Stimulated activated CD4-positive, alpha-beta T cell treated with anti-CD3 and anti-CD28 coated beads, Interleukin-4, amount 100 ng/mL, for 4 hours (primary cell): ENCODE measurements at places on chromosomes 7 and 10.
A peak's percentile ranks its signal among the peaks of the same experiment; 100 is the strongest.

GRCh38 chr7:126635545-126635944 is 617.2 kb downstream of the GRM8 start:
- no peak for DNase-seq

DNA sequence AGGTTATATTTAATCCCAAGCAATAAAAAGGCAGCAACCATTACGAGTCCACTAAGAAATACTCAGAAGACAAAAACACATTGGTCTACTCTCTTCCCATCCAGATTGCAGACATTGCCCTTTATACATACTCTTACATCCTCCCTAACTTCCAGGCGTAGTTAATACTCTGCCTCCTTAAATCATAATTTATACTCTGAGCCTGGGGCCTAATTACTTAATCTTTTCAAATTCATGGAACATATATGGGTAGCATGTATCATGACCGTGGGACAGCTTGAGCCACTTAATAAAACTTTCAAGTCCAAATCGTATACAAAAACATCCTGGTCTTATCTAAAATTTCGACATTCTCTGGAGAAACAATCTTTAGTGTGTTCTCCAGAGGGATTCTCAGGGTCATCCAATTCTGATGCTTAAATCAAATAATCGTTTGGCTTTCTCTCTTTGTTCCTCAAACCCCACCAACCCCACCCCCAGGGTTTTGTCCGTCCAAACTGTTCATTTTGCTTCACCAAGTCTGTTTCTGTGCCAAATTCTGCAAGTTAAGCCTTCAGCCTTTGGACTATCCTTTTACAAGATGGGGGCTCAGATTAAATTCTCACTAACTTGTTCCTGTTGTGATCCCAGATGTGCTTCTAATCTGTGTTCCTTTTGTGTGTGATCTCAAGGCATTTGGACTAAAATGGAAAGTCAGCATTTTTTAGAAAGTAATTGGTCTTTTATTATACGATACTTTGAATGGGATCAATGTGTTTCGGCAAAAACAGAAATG is 86.4 kb downstream of the ADAM12 start:
- no peak for DNase-seq

DNA sequence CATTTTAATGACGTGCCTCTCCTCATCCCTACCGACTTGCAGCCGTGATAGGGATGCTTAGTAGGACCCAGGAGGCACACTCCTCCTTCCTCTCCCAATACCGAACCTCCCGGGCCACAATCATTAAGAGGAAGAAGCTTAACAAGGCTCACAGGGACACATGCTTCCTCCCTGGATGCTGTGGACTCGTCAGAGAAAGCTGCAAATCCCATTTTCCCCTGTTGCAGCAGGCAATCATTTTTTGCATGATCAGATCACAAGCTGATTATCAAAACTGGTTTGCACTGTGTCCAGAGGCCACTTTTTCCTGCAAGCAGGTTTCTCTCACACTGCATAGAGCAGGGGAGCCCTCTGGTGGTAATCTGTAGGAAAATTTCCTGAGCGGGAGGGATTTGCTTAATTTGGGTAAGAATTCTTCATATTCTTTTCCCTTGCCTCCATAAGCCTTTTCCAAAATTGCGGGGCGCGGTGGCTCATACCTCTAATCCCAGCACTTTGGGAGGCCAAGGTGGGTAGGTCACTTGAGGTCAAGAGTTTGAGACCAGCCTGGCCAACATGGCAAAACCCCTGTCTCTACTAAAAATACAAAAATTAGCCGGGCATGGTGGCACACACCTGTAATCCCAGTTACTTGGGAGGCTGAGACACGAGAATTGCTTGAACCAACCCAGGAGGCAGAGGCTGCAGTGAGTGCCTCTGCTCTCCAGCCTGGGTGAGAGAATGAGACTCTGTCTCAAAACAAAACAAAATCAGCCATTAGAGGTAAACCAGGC is 16.1 kb upstream of the LAMB4 start:
- DNase-seq: peak; percentile 6

DNA sequence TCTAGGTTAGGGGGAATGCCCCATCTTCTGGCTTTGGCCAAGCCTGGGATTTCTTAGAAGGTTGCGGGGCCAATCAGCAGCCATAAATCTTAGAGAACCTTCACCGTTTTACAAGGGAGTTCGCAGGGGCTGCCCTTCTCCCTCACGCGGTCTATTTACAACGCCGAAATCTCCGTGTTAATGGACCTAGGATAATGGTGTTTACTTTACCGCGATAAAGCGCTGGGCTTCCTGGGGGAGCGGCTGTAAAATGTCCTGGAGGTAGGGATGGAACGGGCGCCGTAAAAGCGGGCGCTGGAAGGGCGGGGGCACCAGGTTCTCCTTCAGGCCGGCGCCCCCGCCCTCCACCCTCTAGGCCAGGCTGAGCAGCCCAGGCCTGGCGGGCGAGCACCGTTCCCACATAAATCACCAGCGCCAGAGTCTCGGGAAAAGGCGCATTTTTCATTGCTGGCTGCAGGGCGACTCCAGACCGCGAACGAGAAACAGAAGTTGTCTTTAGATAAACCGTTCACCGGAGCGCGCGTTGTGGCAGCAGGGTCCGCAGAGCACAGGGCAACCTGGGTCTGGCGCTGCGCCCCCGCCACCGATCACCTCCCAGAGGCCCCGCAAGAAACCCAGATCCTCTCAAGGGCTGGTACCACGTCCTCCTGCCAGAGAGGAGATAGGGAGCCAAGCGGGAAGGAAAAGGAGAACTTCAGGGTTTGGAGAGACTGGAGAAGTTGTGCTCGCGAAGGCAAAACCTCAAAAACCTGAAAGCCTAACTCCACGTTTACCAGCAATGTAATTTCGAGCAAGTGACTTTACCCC is 12.5 kb upstream of the NKX2-3 start:
- DNase-seq: no peak

- DNase-seq: no peak
Observed at GRCh38 chr10:78718032-78718572, 350.7 kb upstream of the ZMIZ1 start.

DNA sequence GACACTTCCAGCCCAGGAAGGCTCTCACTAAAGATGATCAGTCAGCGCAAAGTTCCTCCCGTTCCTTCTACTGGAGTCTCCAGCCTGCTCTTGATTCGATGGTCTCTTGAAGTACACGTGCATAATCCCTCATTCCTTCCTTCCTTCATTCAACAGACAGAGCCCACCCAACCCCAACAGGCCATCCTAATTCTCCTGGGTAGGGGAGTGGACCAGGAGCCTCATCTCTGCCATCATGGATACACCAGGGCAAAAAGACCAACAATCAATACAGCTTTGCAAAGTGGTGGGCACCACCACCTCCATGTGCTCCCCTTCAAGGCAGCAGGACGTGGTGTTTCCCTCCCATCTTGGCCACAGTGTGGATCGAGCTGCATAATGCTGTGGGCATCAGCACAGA is 446.3 kb downstream of the GRID1 start:
- DNase-seq: no peak

- no peak for DNase-seq
Observed at GRCh38 chr7:45435846-45436245, 138.3 kb upstream of the ADCY1 start.

DNA sequence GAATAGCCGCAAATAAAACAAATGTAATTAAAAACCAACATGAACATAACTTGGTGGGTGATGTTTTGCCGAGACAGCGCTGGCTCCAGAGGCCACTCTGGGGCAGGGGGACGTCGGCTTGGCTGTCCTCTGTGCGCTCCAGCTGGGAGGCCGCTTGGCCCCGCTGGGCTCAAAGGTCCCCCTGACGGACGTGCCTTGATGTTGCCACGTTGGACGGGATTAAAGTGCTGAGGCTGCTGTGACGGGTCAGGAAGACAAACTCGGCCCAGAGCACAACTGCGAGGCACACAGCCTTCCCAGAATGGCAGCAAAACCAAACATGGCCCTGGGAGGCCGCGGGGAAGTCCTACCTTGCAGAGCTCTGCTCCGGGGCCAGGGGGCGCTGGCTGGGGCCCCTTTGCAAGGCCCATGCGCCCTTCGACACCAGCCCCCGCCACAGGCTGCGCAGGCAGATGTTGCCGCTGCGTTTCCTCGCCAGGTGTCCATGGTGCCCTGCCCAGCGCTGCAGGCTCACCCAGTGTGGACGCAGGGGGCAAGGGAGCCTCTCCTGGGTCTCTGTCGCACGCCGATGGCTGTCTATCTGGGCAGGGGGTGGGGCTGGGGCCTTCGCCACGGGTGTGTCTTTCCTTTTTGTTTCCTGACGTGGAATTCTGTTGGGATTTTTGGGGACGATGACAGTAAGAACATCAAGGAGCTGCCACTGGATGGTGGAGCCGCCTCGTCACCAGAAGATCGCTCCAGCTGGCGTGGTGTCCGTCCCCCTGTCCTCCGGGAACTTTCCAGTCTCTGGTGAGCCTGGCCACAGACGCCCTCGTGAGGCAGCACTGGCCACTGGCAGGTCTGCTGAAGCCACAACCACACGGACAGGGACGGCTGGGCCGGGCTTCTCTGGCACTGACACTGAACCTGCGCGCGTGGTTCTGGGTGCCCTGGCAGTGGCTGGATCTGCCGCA is 99.6 kb upstream of the DIP2C start:
- DNase-seq: no peak

- no peak for DNase-seq
Observed at GRCh38 chr7:17774248-17774647, 166.0 kb downstream of the SNX13 start.

GRCh38 chr7:148319316-148319808 is 271.2 kb upstream of the C7orf33 start:
- DNase-seq: no peak

GRCh38 chr10:78299851-78300468 is 266.3 kb downstream of the RPS24 start:
- DNase-seq: no peak

GRCh38 chr7:50640779-50641178 is 75.6 kb upstream of the DDC start:
- no peak for DNase-seq
